ENCODE measurements at places on chromosomes 7 and 10.

DNA sequence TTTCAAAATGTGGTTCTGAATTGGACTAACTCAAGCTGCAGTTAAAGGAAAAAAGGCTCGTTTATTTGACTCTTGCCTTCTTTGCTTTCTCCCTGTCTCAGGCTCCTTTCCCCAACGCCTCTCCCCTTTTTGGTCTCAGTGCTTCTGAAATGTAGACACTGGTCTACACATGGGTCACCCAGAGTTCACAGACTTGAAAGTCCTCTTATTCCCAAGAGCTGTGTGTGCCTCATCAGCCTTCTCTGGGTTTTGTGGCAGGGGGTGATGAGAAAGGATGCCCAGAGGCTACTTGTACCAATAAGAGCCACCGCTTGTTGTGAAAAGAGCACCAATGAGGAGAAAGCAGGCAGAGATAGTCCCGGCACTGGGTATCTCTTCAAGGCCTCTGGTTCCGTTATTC lies 125.7 kb downstream of the BICC1 start:
- no peak for DNase-seq

- no peak for DNase-seq
These were observed 168.1 kb downstream of the KLF6 start for GRCh38 chr10:3616880-3617279.

DNA sequence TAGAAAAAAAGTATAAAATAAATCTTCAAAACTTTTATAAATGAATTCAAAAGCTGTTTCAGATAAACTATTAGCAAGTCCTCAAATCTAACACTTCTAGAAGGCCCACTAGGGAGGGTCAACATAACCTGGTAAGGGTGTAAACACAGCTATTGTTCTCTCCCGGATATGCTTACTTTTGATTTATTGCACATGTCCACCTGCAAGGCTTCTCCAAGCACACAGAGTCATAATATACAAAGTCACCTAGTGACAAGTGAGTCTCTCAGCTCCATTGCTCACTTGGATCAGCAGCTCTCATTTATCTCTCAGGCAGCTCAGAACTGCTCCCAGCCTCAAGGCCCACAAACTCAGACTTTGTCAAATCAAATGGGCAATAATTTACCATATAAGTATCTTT lies 44.0 kb upstream of the COL1A2 start:
- peak; percentile 81 for DNase-seq

DNA sequence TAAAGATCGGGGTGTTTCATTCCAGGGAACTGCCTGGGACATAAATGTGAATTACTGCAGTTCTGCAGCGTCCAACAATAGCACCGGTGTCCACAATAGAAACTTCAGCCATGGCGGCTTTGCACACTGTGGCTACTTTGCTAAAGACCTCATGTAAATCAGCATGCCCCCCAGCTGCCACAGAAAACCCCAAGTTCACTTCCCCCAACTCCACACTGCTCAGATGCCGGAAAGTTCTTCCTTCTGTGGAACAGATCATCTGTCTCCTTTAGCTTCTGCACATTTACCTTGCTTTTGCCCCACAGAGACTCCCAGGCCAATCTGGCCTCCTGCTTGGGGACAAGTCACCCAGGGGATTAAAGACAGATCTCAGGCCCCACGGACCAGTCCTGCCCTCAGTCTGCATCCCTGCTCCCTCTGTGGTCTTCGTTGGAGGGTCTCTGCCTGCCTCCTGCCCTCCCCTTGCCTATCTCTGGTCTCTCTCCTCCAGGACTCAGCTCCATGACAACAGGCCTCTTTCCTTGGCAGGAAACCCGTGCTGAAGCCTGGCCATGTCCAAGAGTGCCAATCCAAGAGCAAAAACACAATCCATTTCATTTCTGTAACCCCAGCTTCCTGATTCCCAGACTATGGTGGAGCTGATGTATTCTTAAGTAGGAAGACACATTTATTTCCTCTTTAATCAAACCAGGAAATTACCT lies 403.2 kb downstream of the RPS24 start:
- no peak for DNase-seq

DNA sequence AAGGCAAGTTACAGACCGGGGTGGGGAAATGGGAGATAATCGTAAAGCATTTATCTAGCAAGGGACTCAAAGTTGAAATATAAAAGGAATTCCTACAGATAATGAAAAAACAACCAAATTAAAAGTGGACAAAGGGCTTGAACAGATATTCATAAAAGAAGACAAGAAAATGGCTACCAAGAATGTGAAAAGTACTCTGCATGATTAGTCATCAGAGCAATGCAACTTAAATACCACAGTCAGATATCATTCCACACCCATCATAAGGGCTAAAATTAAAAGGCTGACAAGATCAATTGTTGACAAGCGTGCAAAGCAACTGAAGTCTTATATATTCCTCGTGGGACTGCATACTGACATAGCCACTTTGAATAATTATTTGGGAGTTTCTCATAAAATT lies 124.6 kb upstream of the RSU1 start:
- DNase-seq: no peak

GRCh38 chr10:119817991-119818888 lies 54.4 kb downstream of the MCMBP start:
- DNase-seq: no peak

DNA sequence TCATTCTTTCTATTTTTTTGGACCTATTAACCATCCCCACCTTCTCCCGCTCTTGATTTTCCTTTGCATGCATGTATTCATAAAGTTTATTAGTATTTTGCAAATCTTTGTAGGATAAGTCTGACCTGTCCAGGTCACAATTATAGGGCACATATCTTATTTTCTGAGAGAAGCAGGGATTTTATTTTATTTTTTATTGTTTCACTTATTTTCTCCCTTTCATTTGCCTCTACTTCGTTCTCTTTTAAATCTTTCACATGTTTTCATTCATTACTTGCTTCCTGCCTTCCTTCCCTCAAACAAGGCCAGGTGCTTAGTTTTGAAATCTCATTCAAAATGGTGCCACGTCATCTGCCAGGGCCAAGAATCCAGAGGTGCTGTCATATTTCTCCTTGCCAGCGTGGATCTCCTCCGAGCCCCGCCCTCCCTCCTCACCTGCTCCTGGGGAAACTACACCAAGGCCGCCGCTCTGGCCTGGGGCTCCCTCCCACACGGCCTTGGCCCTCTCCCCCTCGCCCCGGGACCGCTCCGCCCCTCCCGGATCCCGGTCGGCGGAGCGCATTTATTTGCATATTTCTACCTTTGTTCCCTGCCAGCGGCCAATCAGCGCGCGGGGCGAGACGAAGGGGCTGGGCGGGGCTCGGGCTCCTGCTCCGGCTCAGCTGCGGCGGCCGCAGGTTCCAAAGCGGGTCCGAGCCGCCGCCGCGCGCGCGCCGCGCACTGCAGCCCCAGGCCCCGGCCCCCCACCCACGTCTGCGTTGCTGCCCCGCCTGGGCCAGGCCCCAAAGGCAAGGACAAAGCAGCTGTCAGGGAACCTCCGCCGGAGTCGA lies at the start of gene TSPAN13:
TSPAN13 (plus strand) TSS at position 654 of the 830 bp plus-strand sequence. CDS start 213 bp downstream, outside the sequence.
- peak; percentile 90 for DNase-seq
